NCI-H748 treated with DMSO at 0.1 percent for 48 hours (cell line): ENCODE measurements at places on chromosomes 16 and 17.

- DNase-seq: no peak
Measured at GRCh38 chr16:48608452-48608851, 1.5 kb downstream of the N4BP1 start.

DNA sequence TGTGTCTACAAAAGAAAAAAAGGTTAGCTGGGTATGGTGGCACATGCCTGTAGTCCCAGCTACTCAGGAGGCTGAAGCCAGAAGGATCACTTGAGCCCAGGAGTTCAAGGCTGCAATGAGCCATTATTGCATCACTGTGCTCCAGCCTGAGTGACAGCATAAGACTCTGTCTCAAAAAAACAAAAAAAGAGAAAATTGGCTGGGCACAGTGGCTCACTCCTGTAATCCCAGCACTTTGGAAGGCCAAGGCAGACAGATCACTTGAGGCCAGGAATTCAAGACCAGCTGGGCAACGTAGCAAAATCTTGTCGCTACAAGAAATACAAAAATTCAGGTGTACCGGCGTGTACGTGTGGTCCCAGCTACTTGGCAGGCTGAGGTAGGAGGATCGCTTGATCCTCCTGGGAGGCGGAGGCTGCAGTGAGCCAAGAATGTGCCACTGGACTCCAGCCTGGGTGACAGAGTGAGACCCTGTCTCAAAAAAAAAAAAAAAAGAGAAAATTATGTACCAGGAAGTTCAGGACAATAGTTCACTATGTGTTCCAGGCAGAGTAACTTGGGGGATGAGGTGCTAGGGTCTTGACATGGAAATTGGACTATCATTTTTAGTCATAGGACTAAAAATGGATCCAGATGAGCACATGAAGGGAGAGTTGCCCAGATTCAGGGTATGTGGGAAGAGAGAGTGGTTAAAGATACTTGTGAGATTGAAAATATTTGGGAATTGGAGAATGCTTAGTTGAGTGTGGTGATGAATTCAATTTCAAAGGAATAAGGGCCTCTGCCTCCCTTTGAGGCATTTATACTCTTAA, 11.0 kb downstream of the ALDH3A2 start:
- no peak for DNase-seq

GRCh38 chr16:66617728-66618127, 13.2 kb downstream of the CMTM3 start:
- no peak for DNase-seq

GRCh38 chr16:22014271-22014873, 6.5 kb downstream of the MOSMO start:
- DNase-seq: no peak

- no peak for DNase-seq
Measured at GRCh38 chr17:3921006-3921405, 4.7 kb upstream of the P2RX1 start.

DNA sequence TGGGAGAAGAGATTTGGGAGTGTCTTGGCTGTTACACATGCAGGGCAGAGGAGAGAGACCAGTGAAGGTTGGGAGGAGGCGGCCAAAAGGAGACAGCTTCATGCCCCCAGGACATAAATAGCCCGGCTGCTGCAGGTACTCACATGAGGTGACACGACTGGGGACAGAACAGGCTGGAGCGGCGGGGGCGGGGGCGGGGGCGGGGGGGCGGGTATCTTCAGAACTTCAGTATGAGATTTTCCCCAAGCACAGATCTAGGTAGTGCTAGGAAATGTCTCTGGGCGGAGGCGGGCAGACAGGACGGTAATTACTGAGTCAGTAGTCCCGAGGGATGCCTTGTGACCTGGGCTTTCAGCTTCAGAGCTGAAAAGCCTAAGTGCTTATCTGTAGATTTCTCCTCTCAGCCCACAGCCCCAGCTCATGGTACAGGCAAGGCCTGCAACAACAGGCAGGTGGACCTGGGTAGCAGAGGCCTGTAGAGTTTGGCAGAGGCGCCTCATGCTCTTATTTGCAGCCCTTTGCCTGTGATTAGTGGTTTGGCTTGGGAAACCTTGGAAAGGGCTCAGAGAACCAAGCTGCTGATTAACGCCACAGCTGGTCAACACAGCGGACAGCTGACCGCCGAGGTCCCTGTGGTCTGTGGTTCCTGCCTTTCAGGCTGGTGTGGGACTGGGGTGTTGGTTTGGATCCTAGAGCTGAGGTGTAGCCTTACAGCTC, 24.5 kb downstream of the UNK start:
- no peak for DNase-seq

DNA sequence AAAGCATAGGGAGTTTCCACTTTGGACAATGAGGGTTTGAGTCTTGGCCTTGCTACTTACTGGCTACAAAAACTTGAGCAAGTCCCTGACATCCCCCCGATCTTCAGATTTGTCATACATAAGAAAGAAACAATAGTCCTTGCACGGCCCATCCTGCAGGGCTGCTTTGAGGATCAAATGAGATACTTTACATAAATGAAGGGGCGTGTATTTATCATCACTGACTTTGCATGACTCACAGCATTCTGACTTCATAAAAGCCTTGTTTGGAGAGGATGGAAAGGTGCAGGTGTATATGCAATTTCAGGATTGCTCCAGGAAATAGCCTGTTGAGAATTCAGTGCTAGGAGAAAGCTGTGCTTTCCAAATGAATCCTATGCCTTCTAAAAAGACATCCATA, 465.0 kb upstream of the MAF start:
- DNase-seq: peak; percentile 77

GRCh38 chr17:47959825-47960655, 2.4 kb upstream of the PRR15L start:
- peak; percentile 77 for DNase-seq

DNA sequence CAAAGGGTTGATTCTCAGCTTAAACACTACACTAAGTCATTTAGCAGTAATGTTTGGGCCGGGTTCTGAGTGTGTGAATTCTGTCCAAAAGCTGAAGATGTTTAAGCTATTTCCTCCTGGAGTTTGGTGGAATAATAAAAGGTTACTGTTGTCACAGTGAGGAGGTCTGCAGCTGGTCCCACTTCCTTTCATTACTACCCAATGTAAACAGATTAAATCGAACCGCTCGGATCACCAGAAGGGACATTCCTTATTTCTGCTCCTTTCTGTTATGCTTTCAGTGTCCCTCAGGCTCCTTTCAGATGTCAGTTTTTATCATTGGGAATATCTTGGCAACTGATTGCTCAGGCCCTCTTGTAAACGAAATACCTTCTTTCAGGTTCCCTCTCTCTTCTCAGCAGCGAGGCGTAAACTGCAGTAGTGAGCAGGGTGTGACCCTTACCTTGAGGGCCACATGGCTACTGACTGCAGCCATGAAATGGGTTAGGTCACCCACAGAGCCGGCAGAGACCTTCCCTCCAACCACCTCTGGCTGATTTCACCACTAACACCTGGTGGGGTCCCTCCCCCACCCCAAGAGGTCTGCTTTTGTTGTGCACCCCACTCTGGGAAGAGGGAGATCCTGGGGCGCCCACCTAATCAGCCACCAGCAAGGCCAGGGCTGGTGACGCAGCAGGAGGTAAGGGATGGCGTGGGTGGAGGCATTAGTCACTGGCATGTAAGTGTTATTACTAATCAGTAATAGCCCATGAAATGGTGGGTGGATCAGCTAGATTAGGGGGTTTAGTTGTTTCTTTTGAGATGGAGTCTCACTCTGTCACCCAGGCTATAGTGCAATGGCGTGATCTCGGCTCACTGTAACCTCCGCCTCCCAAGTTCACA, 117.6 kb downstream of the VPS53 start:
- no peak for DNase-seq

- no peak for DNase-seq
Measured at GRCh38 chr17:1580979-1581676, 18.5 kb upstream of the PITPNA start.

GRCh38 chr16:81860287-81861266, 81.5 kb downstream of the PLCG2 start:
- DNase-seq: no peak

GRCh38 chr17:16460796-16461605, 31.0 kb downstream of the LRRC75A start:
- no peak for DNase-seq

DNA sequence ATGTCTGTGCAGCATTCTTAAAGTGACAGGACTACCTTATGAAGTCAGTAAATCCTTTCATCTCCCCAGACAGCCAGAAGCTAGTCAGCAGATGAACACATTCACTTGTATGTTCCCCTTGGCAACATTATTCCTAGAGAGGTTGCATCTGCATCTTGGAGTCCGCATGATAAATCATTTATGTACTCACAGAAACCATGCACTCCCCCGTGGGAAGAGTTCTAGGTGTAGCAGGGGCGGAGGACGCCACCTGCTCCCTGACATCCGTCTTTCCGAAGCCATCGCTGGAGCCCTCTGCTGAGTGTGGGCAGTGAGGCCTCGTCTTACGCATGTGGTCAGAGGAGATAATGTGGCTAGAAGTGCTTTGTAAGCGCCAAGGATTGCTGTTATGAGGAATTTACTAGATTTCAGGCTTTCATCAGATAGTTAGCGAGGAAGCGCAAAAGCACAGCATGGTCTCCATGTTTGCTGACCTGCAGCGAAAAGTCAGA, 144.5 kb downstream of the RPTOR start:
- no peak for DNase-seq

GRCh38 chr17:75845058-75845711, 981 bp upstream of the UNC13D start:
- DNase-seq: no peak

DNA sequence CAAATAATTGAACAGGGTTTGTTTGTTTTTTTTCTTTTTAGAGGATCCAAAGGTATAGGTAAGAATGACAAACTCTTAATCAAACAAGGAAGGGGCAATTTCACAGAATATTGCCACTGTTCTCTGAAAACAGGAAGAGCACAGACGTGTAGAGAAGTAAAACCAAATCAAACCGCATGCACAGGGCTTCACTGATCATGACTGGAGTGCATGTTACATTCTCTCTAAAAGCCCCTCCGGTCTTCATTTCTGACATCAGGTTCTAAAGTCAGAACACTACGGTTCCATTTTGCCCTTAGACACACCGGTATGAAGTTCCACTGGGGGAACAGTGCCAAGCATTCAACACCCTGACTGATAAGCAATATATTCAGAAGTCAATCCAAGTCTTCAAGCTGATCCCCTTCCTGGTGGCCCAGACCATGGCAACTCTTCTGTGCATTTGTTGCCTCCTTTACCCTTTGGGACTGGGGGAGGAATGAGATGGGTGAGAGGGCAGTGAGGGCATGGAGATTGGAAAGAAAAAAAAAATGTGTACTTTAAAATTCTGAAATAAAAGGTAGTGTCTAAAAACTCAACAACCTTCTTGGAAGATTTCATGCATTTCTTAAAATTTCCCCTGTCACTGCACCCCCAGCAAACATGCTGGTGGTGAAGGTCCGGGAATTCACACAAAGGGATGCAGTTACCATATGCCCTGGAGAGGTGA, 1.4 kb downstream of the MMD start:
- DNase-seq: no peak

DNA sequence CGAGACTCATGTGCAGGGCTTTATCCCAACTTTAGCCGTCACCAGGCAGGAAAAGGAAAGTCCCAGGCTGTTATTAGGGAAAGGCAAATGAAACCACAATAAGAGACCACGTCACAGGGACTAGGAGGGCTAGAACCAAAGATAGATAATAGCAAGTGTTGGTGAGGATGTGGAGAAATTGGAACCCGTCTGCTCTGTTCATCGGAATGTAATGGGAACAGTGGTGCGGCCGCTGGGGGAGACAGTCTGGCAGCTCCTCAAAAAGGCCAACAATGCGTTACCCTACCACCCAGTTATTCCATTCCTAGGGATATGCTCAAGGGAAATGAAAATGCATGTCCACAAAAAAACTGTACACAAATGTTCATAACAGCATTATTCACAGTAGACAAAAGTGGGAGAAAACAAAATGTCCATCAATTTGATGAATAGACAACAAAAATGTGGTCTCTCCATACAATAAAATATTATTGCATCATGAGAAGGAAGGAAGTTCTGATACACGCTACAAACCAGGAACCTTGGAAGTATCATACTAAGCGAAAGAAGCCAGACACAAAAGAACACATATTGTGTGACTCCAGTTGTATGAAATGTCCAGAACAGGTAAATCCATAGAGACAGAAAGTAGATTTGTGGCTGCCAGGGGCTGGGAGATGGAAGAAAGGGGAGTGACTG, 19.5 kb upstream of the USP10 start:
- DNase-seq: no peak

DNA sequence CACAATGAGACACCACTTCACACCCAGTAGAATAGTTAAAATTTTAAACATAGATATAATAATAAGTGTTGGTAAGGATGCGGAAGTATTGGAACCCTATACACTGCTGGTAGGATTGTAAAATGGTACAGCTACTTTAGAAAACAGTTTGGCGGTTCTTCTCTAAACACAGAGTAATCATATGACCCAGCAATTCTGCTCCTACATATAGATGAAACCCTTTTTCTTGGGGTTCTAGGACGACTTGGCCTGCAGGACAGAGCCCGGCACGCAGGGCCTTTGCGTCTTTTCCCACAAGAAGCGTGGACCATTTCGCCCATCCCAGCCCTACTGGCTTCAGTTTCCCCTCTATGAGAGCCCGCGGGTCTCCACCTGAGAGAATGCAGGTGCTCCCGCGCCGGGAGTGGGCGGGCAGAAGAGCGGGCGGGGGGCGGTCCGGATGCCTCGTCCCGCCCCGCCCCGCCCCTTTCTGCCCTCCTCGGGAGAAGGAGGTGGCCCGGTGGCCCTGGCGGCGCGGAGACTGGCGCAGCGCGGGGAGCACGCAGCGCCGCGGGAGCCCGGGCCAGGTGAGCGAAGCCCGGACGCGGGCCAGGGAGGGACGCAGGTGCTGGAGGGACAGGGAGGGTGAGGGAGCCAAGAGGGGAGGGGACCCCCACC, at the start of gene SDR42E2:
Gene SDR42E2, plus strand, starts transcription at position 508 of the 657 bp plus-strand sequence. CDS start 3,077 bp downstream, outside the sequence.
- DNase-seq: peak; percentile 22

DNA sequence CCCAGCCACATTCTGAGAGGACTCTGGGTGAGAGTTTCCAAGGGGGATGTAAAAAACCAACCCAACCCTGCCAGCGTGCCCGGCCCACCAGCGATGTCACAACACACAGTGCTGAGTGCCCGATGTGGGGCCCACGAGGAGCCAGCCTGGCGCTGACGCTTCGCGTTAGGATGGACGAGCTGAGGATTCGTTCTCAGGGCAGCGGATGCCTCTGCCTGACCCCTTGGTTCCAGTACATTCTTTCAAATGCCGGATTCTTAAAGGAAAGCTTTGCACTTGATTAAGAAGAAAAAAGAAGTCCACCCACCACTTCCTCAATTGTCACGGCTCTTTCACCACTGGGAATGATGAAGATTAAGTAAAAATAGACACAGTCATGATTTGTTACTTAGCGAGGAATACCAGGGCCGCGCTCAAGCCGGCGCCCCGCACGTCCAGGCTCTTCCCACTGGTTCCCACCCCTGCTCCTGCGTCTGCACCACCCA, 79.4 kb downstream of the IRF8 start:
- DNase-seq: no peak

DNA sequence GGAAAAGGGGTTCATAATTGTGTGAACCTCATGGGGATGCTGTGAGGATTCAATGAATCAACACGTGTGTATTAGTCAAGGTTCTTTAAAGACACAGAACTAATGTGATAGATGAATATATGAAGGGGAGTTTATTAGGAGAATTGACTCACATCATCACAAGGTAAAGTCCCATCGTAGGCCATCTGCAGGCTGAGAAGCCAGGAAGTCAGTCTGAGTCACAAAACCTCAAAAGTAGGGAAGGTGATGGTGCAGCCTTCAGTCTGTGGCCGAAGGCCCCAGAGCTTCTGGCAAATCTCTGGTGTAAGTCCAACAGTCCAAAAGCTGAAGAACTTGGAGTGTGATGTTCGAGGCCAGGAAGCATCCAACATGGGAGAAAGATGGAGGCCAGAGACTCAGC, 413.4 kb downstream of the CDH13 start:
- no peak for DNase-seq

- DNase-seq: no peak
Measured at GRCh38 chr17:27525836-27526603, 69.8 kb downstream of the KSR1 start.

- DNase-seq: no peak
Measured at GRCh38 chr16:46482895-46483294, 138.3 kb downstream of the SHCBP1 start.
